ENCODE measurements at places on chromosomes 7 and 10. TPM values are rescaled to one million over a fixed set of nuclear protein-coding genes. Genes with fewer than 3 reads are reported as not detected.

The AKR1C1 gene
- total RNA-seq: 584 TPM

The ADIRF gene
- not detected for total RNA-seq

The EBLN1 gene
- not detected for total RNA-seq

The CLRN3 gene
- total RNA-seq: not detected

The HTR5A gene
- total RNA-seq: not detected

The MACROH2A2 gene
- total RNA-seq: 27.7 TPM

The TMEM140 gene
- total RNA-seq: 0.97 TPM

The DHX32 gene
- 39.9 TPM for total RNA-seq

The C10orf53 gene
- not detected for total RNA-seq

The THAP5 gene
- 18.0 TPM for total RNA-seq

The SYT15 gene
- total RNA-seq: 3.8 TPM

The NEUROG3 gene
- total RNA-seq: not detected

The CHCHD1 gene
- 67.8 TPM for total RNA-seq

The ZNF853 gene
- total RNA-seq: 1.9 TPM

The TMEM236 gene
- total RNA-seq: 0.09 TPM

The PALD1 gene
- 8.5 TPM for total RNA-seq

The ZMIZ2 gene
- 17.4 TPM for total RNA-seq

The CDNF gene
- 0.52 TPM for total RNA-seq

The LRRD1 gene
- total RNA-seq: not detected

The SLC16A9 gene
- total RNA-seq: 0.10 TPM

The VSTM2A gene
- total RNA-seq: not detected

The MUC3A gene
- 22.0 TPM for total RNA-seq

The ARMC3 gene
- 0.66 TPM for total RNA-seq

The SGCE gene
- 56.0 TPM for total RNA-seq

The NUDT5 gene
- 206 TPM for total RNA-seq

The HBP1 gene
- total RNA-seq: 19.9 TPM

The HECTD2 gene
- total RNA-seq: 1.8 TPM

The C10orf67 gene
- total RNA-seq: not detected

The BTBD16 gene
- total RNA-seq: 0.58 TPM

The NPC1L1 gene
- 0.06 TPM for total RNA-seq
